ENCODE measurements at places on chromosomes 5 and 9. TPM values are rescaled to one million over a fixed set of nuclear protein-coding genes. Genes with fewer than 3 reads are reported as not detected.

Gene RFX3
- 3.2 TPM for total RNA-seq

DNA sequence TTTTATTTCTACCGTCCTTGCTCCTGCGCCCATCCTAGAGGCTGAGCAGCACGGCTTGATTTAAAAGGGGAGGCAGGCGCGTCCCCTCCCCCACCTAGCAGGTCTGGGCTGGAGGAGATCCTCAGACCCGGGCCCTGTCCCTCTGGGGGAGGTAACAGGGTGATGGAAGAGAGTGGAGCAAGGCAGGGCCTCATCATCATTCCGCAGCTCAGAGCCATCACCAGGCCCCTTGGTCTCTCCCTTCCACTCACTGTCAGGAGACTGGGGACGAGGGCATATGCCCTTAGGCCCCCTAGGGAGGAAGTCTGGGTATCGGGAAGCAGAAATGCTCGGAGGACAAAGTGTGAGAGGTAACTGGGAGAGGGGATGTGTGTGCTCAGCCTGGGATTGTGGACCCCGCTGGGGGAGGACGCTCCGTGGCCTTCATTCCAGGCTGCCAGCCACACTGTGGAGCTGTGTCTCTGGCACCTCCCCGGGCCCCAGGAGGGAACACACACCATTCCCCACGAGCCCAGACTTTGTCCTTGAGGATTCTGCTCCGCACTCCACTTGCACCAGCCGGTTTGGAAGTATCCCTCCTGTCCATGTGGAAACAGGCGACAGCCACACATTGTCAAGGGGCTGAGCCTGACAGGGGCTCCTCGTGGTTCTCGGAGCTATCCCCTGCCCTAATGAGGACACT lies 761 bp downstream of the REEP2 start:
- peaks cover 14% of the 10 kb centered on the region for H3K4me1 ChIP-seq
- DNase-seq = no peak
- H3K36me3 ChIP-seq = no peaks in the 10 kb centered on the region
- no peaks in the 10 kb centered on the region for H3K27me3 ChIP-seq

GRCh38 chr5:137957948-137958347 lies 68.7 kb downstream of the PKD2L2 start:
- H3K4me3 ChIP-seq = no peak overlapping the region
- no peaks in the 10 kb centered on the region for H3K27me3 ChIP-seq
- H3K27ac ChIP-seq = no peak overlapping the region

GRCh38 chr5:54793468-54794134 lies 191.8 kb downstream of the ESM1 start:
- H3K4me3 ChIP-seq = no peak overlapping the region
- no peaks in the 10 kb centered on the region for H3K36me3 ChIP-seq
- no peak overlapping the region for H3K27ac ChIP-seq
- no peaks in the 10 kb centered on the region for H3K27me3 ChIP-seq

Gene EIF4EBP3
- 5.2 TPM for total RNA-seq

Gene SET
- total RNA-seq = 253 TPM

- no peaks in the 10 kb centered on the region for H3K4me1 ChIP-seq
- no peaks in the 10 kb centered on the region for H3K36me3 ChIP-seq
Observed at GRCh38 chr5:145483212-145483611, 351.9 kb downstream of the PRELID2 start.

DNA sequence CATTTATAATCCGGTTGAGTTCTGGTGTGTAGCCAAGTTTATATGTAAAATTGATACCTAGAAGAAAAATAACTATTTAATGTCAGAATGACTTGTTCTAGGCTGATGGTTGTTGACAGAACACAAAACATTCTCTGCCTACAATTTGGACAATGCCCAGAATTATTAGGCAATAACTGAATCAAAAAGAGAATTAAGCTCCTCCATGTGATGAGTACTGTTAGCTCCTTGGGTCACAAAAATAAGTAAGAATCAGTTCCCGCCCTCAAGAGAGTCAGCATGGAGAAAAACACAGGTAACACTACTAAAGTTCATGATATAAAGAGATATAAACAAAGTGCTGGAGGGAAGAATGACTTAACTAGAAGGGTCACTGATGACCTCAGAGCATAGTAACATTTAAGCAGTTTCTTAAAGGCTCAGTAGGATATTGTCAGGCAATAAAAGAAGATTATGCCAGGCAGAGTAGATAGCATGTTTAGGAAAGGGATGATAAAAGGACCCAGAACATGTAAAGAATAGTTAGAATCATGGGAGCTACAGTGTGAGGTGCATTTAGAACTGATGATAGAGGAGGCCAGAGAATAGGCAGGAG lies 200.5 kb upstream of the ACTBL2 start:
- no peak overlapping the region for H3K4me3 ChIP-seq
- DNase-seq = no peak
- H3K27ac ChIP-seq = no peak overlapping the region
- no peaks in the 10 kb centered on the region for H3K36me3 ChIP-seq
- H3K27me3 ChIP-seq = no peaks in the 10 kb centered on the region

- no peaks in the 10 kb centered on the region for H3K36me3 ChIP-seq
- no peak for DNase-seq
- no peak overlapping the region for H3K27ac ChIP-seq
- peak overlapping the region; percentile 15 for H3K4me3 ChIP-seq
- H3K27me3 ChIP-seq = no peaks in the 10 kb centered on the region
Observed at GRCh38 chr5:130836729-130837649, 328.1 kb downstream of the HINT1 start.

Gene RLN2
- not detected for total RNA-seq

Gene HINT2
- 17.0 TPM for total RNA-seq

- H3K4me3 ChIP-seq = peak overlapping the region; percentile 51
- no peak for DNase-seq
- H3K27ac ChIP-seq = peak overlapping the region; percentile 93
- peaks cover 94% of the 10 kb centered on the region for H3K4me1 ChIP-seq
- no peaks in the 10 kb centered on the region for H3K36me3 ChIP-seq
- no peaks in the 10 kb centered on the region for H3K27me3 ChIP-seq
Observed at GRCh38 chr9:130847306-130848217, 12.5 kb downstream of the ABL1 start.

- peak within 1 kb of the TSS; percentile 92 for H3K27ac ChIP-seq
- peaks cover 22% of the 10 kb centered on the region for H3K4me1 ChIP-seq
- no peaks in the 10 kb centered on the region for H3K27me3 ChIP-seq
- no peaks in the 10 kb centered on the region for H3K36me3 ChIP-seq
- H3K4me3 ChIP-seq = peak within 1 kb of the TSS; percentile 71
- no peak for DNase-seq
Observed at GRCh38 chr5:172833686-172834414, at the start of gene ERGIC1. TSS of gene ERGIC1 (plus strand) at chr5:172834251. CDS start at chr5:172834414, 163 bp downstream.

DNA sequence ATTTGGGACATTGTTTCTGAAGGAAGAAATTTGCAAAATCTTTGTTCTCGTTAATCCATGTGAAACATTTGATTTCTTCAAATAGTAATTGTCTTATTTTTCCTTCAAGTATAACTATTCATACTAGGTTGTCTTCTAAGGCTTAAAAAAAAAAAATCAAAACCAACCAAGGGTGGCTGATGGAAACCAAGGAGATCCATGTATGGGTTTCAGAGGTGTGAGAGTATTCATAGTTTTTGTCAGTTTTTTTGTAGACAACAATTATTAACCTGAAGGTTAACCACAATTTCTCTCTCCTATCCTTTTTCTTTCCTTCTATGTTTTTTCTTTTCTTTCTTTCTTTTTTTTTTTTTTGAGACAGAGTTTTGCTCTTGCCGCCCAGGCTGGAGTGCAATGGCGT lies 35.4 kb downstream of the KDM4C start:
- H3K27ac ChIP-seq = no peak overlapping the region
- H3K27me3 ChIP-seq = no peaks in the 10 kb centered on the region
- H3K36me3 ChIP-seq = peaks cover 3% of the 10 kb centered on the region
- DNase-seq = no peak
- H3K4me3 ChIP-seq = no peak overlapping the region

Gene OGN
- 4.6 TPM for total RNA-seq

Gene SCGB3A1
- not detected for total RNA-seq
